Fibroblast of skin of right quadriceps (primary cell): ENCODE measurements at places on chromosomes 1 and 21.

- DNase-seq = no peak
Measured at GRCh38 chr1:245332085-245332484, 177.3 kb downstream of the KIF26B start.

GRCh38 chr1:38990738-38991637 lies at the start of gene AKIRIN1:
TSS of gene AKIRIN1 (plus strand) at chr1:38991276. CDS start at chr1:38991381, 105 bp downstream.
- DNase-seq = peak; percentile 97

DNA sequence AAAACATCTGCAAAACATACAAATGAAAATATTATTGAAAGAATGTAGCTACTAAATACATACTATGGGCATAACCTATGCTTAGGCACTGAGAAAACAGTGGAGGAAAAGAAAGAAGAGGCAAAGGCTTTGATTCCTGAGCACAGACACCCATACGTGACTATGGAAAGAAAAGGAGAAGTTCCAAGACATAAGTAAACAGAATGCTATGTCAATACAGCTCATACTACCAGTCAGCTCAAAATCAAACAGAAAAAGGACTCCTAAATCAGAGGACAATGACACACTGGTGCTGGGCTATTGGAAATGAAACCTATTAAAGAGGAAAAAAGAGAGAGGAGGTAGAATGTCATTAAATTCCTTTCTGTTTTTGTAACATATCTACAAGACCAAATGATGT lies 225.4 kb downstream of the SMYD3 start:
- no peak for DNase-seq

DNA sequence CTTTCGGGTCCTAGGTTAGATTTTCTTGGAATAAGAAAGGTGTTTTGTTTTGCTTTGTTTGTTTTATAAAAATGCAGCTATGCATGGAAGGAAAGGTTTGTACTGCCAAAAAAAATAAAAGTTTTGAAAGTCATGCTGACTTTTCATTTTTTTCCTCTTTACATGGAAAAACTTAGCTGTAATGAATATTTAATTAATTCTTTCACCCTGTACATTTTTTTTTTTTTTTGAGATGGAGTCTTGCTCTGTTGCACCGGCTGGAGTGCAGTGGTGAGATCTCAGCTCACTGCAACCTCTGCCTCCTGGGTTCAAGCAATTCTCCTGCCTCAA lies 48.7 kb downstream of the NENF start:
- DNase-seq = no peak

DNA sequence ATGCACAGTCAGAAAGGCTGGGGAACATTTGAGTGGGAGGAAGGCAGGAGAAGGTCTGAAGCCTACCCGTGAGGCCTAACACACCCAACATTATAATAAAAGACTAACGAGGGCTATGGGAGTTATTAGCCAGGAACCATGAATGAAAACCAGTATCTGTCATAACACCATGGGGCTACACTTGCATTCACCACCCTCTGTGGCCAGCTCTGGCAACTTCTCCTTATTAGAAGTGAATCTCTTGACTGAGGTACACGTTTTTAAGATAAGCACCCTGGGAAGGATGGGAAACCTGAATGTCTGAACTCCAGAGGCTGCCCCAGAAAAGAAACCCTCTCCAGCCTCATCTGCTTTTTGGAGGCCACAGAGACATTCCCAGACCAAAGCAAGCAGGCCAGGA lies 204.3 kb upstream of the RAB4A start:
- no peak for DNase-seq

- peak; percentile 69 for DNase-seq
Measured at GRCh38 chr1:53470155-53470554, 11.0 kb downstream of the DMRTB1 start.

DNA sequence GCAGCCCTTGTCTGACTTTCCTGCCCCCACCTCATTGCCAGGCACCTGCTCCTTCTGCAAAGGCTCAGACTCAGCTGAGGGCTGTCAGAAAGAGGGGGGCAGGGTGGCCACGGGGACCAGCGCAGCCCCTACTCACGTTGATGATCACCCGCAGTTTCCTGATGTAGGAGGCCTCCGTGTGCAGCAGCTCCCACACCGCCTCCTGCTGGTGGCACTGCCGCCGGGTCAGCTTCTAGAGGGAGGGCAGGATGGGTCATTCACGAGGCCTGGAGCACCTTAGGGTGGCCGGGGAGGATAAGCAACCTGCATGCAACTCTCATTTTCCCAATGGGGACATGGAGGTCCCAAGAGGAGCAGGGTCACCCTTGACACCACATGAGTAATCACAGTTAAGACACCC lies 6.4 kb upstream of the TNFRSF25 start:
- no peak for DNase-seq

DNA sequence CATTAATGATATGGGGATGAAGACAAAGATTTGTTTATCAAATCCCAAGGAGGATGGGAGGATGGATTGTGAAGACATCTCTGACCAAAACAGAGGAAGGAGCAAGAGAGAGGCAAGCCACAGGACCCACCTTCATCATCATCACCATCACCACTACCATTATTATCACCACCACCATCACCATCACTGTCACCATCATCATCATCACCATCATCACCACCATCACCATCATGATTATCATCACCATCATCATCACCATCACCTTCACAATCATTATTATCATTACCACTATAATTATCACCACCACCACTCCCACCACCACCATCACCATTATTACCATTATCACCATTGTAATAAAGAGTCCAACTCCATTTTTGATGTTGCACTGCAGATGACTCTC lies 482.5 kb downstream of the PTPRU start:
- no peak for DNase-seq

DNA sequence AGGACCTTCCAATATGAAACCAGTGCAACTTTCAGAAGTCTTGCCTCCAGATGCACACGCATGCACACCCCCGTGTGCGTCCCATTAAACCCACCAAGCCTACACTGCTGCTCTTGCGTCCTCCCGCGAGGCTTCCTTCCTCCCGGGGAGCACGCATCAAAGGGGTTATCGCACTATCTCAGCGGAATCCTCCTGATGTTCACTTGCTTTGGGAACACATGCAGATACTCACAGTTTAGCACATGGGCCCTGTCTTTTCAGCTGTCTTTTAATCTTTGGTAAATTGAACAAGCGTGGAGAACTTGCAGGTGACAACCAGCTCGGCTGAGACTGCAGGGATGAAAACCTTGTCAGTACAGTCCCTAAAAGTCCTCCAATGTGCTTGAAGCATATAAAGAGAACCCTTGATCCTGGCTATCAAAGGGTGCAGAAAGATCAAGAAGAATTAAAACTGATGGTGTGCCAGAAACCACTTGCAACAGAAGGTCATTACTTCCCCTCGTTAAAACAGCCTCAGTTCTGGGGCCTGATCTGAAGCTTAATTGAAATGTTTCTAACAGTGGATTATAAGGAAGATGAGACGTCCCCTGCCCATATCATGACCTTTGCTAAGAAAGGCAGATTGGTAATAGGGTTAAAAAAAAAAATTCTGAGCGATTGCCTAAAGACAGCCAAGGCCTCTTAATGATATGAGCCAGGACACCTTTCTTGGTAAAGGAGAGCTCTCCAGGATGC lies 149.4 kb upstream of the LMO4 start:
- DNase-seq = no peak

- DNase-seq = no peak
Measured at GRCh38 chr1:202049129-202049528, 38.7 kb downstream of the ELF3 start.

DNA sequence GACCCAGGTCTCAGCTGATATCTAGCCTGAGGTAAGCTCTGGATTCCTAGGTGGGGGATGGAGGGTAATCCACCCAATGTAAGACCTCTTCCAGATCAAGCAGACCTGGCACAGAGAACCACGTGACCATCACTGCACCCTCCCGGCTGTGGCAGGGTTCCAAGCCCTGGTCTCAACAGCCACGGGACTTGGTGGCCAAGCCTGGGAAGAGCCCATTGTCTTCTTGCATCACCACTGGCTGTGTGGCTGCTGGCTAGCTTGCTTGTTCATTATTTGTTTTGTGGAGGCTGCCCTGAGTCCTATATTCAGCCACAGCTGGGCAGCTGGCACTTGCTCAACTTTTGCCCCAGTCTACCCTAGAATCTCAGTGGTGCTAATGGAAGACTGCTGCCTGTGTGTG lies 24.1 kb upstream of the NFASC start:
- DNase-seq = no peak

- DNase-seq = no peak
Measured at GRCh38 chr1:170669586-170670530, 5.9 kb downstream of the PRRX1 start.

GRCh38 chr1:5822266-5822665 lies 170.0 kb downstream of the NPHP4 start:
- no peak for DNase-seq

DNA sequence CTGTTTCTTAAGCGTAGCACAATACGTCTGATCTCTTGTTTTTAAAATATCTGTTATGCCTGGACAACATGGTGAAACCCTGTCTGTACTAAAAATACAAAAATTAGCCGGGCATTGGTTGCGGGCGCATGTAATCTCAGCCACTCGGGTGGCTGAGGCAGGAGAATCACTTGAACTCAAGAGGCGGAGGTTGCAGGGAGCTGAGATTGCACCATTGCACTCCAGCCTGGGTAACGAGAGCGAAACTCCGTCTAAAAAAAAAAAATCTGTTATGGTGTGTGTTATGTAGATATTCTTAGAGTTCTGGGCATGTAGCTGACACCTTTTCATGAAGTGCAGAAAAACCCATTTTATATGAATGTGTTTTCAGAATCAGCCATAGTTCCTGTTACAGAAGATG lies 38.2 kb downstream of the RABGAP1L start:
- no peak for DNase-seq

GRCh38 chr1:9435153-9435636 lies 104.1 kb upstream of the SLC25A33 start:
- no peak for DNase-seq

DNA sequence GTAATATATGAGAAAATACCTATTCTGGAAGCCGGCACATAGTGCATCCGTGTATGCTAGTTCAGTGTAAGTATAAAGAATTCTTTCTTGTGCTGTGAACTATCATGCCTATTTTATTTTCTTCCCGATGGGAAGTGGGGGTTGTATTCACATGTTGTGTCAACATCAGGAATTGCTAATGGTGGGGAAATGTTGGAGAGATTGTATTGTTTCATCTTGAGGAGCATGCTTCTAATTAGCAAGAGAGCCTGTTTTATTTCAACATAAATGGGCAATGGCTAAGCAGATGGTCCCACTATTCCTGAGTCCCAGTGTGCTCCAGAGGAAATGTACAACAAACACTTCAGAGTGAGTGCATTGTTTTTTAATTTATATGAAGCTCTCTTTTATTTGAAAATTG lies 485.2 kb downstream of the PLPP3 start:
- peak; percentile 91 for DNase-seq

DNA sequence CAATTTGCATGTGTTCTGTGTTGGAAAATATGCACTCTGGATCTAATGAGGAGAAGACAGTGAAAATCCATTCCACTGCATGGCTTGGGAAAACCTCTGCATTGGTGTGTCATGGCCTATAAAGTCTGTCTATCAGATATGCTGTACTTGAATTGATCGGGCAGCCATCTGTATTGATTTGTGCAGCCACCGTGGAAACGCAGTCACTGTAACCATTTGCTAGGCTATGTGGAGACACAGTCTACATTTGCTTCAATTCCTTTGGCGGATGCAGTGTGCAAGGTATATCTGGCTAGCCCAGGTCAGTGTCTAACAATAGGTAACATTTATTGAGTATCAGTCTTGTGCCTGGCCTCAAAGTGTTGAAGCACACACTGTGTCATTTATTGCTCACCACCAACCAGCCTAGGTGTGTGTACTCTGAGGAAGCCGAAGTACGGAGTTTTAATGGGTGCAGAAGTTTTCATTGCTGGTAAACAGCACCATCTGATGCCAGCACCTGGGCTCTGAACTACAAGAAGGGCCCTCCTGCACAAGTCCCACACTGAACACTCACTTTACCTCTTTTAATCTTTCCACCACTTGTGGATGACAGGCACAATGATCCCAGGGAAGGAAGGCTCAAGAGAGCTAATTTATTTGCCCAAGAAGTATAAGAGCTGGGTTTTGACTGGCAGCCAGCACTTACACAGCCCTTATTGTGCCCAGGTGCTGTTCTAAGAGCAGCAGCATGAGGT lies 83.4 kb downstream of the DAB1 start:
- no peak for DNase-seq

DNA sequence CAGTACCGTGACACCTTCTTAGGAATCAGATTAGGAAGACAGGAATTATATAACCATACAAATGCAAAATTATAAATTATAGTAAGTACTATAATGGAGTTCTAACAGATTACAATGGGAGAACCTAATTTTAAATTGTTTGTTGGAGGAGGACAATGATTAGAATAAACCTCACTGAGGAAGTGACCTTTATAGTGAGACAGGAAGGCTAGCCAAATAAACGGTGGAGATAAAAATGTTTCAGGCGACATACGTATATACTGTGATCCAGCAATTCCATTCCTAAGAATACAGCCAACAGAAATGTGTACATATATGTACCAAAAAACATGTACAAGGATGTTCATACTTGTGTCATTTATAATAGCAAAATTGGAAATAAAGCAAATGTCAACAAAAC lies 15.2 kb downstream of the SYNJ1 start:
- no peak for DNase-seq

DNA sequence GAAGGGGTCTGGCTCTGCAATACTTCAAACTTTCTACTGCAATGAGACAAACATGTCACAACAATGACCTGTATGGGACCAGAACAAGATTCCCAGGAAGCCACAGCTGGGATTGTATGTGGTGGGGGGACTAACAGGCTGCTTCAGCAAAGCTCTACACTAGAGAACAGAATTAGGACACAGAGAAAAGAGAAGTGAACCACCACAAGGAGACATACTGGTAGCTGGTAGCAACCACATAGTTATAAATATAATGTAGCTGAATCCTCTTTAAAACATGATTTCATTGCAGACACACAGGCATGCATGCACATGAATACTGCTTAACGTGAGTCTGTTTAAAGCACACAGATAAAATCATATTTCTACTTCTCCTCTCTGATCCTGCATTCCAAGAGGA lies 3.5 kb upstream of the ILDR2 start:
- DNase-seq = no peak

DNA sequence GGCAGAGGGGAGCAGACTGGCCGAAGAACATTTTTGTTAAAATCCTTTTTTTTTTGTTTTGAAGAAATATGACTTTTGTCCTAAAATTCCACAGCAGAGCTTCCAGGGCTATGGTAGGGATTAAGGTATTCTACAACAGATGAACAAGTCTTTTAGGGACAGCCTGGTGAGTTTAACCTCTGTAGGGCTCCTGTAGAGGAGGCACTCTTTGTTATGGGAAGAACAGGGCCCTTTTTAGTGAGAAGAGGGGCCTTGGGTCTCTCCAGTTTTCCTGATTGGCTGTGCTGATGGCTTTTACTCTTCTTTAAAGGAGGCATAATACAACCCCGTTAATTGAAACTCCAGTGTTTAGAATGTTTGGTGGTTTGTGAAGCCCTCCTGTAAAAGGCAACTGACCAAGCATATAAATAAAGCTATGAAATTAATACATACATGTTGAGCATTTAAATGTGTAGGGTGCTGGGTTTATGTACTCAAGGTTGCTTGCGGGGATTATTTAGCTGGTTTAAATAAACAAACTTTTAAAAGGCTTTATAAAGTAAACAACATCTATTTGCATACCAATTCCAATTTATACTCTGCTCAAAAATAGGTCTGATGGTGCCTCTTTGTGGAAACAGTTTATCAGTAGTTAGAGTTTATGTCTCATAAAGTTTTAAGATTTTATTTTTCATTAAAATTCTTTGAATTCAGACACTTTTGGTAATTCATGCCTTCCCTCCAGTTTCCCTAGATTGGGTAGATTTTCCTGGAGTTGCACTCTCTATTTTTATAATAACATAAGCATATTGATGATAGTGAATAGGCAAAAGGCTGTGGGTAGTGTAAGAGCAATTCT lies 46.5 kb downstream of the PBX1 start:
- no peak for DNase-seq

- DNase-seq = no peak
Measured at GRCh38 chr1:43832255-43832654, 101.3 kb upstream of the ARTN start.
